ENCODE measurements at places on chromosomes 11 and 22.

DNA sequence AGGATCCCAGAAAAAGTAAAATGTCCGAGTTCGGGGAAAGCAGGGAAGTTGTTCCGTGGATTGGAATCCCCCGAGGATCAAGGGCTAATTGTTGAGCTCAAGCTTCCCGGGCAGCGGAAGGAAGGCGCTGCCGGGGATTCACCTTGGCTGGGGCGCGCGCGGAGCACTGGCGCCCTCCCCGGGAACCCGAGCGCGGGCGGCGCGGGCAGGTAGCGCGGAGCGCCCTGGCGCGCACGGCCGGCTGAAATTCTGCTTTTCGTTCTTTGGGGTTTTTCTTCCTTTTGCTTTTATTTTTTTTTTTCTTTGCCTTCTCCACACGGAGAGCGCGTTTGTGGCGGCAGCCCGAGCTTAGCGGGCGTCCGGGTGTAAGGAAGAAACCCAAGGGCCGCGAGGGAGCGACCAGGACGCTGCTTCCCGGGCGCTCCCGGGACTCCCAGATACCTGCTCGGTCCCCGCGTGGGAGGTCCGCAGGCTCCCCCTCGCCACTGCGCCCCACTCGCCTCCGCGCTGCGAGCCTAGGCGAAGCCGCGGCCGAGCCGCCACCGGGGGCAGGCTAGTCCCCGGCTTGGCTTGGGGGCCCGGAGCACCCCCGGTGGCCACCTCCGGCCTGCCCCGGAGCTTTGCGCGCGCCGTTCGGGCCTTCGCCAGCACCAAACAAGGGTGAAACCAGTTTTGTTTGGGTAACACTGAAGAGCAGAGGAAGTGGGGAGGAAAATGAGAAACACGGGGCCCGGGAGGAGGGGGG, 4.8 kb upstream of the IGF2 start:
- no peak for DNase-seq

DNA sequence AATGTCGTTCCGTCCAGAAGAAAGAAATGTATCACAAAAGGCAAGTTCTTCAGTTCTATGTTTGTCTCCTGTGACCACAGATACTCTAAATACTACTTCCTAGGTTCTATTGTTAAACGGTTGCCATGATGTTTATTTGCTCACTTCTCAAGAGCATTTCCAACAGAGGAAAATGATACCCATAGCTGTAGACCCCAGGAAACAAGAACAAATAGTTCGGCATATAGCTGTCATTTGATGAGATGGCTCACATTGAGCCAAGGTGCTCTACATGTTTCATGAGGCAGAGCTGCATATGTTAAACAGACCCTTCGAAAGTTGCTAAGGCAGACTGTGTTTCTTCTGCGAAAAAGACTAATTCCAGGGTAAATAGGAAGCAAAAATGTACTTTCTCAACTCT, 15.4 kb upstream of the ANGPTL5 start:
- DNase-seq = no peak

DNA sequence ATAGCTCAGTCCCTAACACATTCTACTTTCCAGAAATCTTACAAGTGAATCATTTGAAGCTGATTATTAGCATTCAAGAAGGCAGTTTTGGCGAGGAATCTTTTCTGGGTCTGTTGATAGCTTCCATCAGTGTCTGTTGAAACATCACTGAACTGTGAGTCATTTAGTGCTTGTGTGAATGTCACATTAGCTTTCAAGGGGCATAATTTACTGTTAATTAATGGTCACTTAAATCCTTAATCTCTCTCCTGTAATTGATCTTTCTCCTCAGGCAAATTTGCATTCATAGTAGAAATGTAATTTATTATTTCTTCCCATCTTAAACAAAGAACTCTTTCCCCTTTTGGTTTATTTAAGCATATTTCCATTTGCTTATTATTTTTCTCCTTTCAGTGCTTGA, 2.6 kb downstream of the HTR3B start:
- no peak for DNase-seq

DNA sequence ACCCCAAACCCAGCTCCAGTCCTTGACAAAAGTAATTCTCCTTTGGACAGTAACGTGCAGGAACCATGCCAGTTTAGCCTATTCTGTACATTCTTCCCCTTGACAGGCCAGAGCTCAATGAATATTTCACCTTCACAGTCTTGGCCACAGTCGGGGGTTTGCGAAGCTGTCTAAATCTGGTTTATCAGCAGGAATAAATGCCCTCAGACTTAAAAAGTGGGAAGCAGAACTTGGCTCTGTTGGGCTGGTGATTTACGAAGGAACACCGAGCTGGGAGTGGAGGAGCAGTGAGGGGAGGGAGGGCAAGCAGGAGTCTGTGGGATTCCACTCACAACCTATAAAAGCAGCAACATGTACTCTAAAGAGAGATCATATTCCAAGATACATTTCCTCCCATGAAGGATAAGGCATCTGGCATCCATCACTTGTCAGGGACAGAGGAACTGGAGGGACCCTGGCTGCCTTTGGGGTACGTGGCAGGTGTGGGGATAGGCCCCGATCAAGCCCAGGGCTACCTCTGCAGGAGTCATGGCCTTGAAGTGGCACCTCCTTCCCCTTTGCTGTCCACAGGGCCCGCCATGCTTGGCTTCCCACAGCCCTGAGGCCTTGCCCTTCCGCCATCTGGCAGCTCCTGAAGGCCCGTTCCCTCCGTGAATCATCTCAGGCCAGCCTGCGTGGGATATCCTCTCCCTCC, 154.3 kb downstream of the ADAMTS15 start:
- DNase-seq = no peak
